AG10803 (cell line): ENCODE measurements at places on chromosomes 4 and X.
A peak's percentile ranks its signal among the peaks of the same experiment; 100 is the strongest.

DNA sequence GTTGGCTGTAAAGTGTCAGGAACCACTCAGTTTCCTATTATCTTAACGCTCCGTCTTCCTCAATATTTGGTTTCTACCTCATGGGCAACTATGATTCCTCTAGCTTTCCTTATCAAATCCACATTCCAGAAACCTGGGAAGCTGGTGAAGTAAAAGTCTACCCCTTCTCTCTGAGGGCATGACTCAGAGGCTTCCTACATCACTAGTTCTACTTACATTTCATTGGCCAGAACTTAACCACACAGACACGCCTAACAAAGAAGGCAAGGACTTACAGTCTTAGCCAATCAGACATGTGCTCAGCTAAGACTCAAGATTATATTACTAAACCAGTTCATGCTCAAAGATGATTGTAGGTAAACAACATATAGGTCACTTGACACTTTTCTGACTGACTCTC is 30.4 kb downstream of the COX7B2 start:
- DNase-seq, result no peak

DNA sequence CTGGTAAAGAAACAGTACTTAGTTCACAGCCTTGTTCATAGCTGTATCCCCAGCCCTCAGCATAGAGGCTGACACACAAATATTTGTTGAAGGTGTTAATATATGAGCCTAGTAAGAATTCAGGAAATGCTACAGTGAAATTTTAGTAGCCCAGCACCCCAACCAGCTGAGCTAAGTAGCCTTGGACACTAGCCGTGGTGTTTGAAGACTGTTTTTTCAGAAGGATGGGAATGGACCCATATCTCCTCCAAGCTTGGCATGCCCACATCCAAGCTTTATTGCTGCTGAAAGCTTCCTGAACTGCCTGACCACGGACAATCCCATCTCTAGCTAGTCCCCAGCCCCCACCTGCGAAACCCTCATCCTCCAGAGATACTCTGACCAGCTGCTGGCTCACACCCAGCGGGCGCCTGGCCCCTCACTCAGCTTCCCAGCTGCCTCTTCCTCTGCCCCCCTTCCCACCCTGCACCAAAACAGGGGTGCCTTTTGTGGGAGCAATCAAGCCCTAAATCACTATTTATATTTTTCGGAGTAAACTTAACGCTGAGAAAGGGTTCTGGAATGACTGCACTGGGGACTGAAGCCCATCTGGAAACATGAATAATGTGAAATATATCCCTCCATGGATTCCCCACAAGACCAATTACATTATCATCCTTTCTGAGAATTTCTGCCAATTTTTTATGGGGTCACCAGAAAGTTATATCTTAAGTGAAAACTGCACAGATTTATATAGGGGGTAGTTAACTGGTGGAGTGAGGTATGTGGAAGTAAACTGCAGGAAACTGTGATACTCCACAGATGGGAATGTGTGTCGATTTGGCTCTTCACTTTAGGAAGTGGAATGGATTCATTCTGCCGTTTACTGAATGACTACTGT is 41.1 kb upstream of the CBR4 start:
- no peak for DNase-seq

GRCh38 chrX:150198776-150199175 is 164.3 kb upstream of the MAMLD1 start:
- peak; percentile 25 for DNase-seq

- DNase-seq, result peak; percentile 14
Measured at GRCh38 chr4:119550857-119551532, 77.6 kb downstream of the PDE5A start.

DNA sequence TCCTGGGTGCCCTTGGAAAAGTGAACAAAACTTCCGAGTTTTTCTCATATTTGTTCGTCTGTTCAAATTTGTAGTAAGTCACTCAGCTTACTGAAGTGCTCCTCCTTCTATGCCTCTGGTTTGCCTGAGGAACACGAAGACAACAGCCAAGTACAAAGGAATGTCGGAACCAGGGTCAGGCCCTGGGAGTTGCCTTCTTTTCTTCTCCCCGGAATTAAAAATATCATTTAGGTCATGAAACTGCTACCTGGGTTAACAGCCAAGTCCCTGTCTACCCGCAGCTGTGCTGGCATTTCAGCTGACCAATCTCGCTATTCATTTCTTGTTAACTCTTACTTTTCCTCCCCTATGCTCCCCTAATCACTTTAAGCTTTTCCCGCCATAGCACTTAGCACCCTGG is 137.6 kb upstream of the TEX13D start:
- no peak for DNase-seq

DNA sequence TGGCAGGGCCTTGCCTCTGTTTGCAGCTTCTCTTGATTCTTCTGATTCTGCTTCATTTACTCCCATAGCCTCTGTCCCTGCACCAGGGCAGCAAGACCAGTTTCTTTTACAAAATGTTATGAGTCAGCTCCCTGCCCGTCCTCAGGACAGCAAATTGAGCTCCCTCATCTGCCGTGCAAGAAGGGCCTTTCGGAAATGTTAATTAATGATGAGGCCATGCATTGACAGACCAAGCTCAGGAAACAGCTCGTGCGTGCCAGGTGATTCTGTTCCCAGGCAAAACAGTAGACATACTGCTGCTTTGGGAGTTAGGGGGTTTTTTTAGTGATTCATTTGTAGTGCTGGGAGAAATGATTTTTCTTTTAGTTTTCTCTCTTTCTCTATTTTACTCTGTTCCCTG is 231.7 kb downstream of the FBXW7 start:
- DNase-seq, result peak; percentile 18

- no peak for DNase-seq
Measured at GRCh38 chrX:145549496-145549895, 268.1 kb upstream of the SLITRK2 start.

DNA sequence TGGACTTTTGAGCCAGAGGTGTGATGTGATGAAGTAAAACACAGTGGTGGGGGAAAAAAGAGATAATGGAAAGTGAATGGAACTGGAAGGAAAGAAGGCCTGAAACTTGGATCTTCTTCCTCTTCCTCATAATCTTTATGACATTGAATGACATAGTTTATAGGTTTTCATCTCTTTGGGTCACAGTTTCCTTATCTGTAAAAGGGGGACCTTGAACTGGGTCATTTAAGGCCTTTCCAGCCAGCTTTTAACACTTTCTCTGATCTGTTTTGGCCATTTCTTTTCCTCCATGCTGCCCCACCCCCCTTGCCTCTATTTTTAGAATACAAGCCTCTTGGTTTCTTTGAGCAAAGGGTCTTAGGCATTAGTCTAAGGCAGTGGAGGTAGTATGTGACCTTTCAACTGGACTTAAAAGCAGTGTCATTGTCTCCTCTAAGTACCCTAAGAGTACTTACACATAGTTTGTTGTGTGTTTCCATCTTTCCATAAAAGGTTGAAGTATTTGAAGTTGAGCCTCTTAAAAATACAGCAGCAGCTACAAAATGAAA is 7.8 kb downstream of the CPEB2 start:
- DNase-seq, result no peak

- DNase-seq, result no peak
Measured at GRCh38 chr4:58551676-58552075, 1441.5 kb upstream of the IGFBP7 start.

- no peak for DNase-seq
Measured at GRCh38 chr4:166012129-166013030, 139.3 kb downstream of the TLL1 start.

DNA sequence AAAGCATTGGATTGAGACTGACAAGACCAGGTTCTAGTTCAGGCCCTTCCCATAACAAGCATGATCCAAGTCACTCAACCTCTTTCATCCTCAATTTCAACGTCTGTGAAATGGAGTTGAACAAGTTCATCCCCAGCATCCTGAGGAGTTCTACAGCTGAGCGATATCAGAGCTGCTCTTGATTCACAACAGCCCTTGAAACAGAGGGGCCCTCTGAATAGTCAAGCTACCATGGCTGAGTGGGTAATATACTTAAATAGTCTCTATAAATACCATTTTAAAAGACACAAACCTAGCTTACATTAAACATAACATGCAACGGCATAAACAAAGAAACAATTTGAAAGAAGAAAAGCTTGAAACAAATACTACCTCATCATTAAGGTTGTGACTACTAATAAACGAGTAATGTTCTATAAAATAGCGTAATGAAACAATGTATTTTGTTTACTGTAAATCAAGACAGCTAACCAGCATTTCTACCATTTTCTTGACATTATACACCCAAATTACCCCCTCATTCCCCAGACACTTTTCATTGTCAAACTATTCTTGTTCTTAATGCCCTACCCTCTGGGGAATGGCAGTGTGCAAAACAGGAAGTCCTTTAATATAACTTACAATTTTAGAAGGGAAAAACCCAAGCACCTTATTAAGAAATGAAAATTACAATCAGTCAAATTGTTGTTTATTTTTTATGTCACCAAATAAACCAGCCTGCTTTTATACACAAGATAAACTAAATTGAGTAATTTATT is 202.3 kb downstream of the PARM1 start:
- DNase-seq, result no peak

DNA sequence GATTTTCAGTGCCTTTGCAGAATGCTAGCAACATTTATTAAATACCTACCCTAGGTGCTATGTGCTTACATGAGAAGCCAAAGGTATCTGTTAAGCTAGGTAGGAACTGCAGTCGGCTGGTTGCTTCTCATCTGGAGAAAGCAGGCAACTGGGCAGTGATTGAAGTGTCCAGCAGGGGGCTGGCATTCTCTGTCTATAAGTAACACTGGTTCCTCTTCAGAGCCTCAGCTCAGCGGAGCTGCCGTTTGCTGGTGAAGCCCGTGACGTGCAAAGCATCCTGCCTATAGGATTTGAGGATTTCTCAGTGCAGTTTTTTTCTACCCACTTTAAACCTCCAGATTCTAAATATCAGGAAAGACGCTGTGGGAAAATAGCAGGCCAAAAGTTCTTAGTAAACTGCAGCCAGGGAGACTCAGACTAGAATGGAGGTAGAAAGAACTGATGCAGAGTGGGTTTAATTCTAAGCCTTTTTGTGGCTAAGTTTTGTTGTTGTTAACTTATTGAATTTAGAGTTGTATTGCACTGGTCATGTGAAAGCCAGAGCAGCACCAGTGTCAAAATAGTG is at the start of gene GRPR:
Gene GRPR (plus strand): TSS at position 344 of the 565 bp plus-strand sequence. CDS start 389 bp downstream, outside the sequence.
- peak; percentile 86 for DNase-seq

GRCh38 chr4:682490-683172 is 6.3 kb downstream of the SLC49A3 start:
- no peak for DNase-seq

DNA sequence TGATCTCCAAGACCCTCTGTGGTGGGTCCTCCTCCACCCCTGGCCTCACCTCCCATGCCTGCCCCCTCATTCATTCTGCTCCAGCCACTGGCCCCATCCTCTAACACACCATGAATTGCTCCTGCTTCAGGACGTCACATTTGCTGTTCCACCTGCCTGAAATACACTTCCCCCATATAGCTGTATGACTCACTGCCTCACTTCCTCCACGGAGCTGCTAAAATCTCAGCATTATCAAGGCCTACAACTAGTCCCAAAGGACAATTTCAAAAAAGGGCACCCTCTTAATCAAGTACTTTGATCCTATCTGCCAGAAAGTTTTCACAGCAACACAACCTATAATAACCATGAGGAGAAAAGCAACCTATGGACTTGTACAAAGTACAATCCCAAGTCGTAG is 43.6 kb upstream of the PHOX2B start:
- DNase-seq, result no peak

- no peak for DNase-seq
Measured at GRCh38 chr4:20323991-20324390, 72.3 kb downstream of the SLIT2 start.

- no peak for DNase-seq
Measured at GRCh38 chrX:41377624-41378023, 43.7 kb downstream of the DDX3X start.

- peak; percentile 51 for DNase-seq
Measured at GRCh38 chrX:136192839-136193414, 45.6 kb downstream of the FHL1 start.

DNA sequence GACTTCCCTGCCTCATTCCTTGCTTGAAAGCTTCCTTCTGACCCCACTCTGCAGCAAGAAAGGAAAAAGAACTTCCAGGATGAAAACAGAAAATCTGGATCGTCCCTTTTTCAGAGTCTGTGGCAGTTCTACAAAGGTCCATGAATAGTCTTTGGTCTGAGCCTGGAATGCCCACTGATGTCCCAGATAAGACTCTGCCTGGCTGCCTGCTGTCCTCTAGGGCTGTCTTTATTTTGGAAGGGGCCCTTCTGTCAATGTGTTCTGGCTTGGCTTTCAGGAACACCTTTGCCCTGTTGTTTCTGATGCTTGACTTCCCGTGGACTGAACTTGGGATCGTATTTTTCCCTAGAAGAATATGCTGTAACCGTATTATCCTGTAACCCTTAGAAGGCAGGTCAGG is 114.7 kb upstream of the LNX1 start:
- no peak for DNase-seq

GRCh38 chrX:43148305-43148704 is 370.3 kb upstream of the PPP1R2C start:
- no peak for DNase-seq

DNA sequence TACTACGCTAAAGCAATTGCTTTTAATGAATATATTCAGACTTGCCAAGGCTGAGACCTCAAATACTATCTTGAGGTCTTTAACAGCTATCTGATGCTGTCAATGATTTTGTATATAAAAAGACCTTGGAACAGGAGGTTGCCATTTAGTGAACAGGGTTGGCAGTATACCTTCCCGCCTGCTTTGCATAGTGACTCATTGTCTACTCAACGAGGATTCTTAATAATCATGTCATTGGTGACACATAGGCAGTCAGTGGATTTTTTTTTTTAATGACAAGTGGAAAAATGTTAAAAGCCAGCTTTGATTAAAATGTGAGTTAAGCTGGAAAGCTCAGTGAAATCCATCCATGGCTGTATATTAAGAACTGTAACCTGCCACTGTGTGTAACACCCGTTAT is 164.0 kb downstream of the ASMT start:
- no peak for DNase-seq

GRCh38 chr4:154744341-154744926 is 634 bp downstream of the LRAT start:
- no peak for DNase-seq
